ENCODE measurements at places on chromosomes 3 and 15.

- no peak for DNase-seq
Measured at GRCh38 chr3:67382536-67382935, 271.9 kb downstream of the SUCLG2 start.

- DNase-seq: no peak
Measured at GRCh38 chr15:25670621-25671020, 192.5 kb downstream of the ATP10A start.

- no peak for DNase-seq
Measured at GRCh38 chr3:143128227-143128955, 8.8 kb downstream of the CHST2 start.

GRCh38 chr3:481680-482079 is 285.1 kb downstream of the CHL1 start:
- no peak for DNase-seq

GRCh38 chr3:198076722-198077308 is 116.8 kb downstream of the LMLN start:
- DNase-seq: no peak

- no peak for DNase-seq
Measured at GRCh38 chr3:127790882-127791183, 31.5 kb downstream of the MGLL start.

- no peak for DNase-seq
Measured at GRCh38 chr3:4501437-4501836, 8.3 kb downstream of the ITPR1 start.

DNA sequence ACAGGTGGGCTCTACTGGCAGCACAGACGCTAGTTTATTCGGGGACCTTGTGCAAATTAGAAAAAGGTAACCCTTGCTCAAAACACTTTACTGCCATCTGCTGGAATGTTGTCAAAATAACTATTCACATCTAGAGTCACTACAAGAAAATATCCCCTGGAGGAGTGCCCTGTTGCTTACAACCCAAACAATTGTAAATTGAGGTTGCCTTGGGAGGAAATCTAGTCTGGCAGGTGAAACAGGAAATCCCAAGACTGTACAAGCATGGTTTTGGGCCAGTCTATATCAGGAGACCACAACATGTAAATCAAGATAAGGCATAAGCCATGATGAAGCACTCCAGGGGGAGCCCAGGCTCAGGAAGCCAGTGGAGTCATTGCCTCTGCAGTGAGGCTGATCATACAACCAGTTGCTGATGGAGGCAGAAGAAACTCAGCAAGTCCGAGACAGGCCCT is 136.8 kb upstream of the ACP3 start:
- DNase-seq: no peak

GRCh38 chr3:16050641-16051467 is 123.6 kb upstream of the GALNT15 start:
- DNase-seq: no peak

- no peak for DNase-seq
Measured at GRCh38 chr3:27730774-27731659, 8.9 kb upstream of the EOMES start.

DNA sequence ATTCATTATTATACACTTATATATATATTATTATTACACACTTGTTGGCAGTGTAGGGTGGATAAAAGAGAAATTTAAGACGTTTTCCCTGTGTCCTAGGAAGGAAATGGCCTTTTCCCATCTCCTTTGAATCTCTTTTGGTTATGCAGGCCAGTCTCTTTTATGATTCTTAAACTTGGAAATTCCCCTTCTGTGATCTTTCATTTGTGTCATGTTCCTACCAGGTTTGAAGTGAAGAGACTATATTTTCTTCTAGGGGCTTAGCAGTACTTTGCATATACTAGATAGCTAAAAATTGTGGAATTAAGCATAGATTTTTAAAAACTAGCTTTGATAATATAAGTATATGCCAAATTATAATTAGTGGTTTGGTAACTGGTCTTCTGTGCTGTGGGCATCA is 58.5 kb downstream of the BBX start:
- DNase-seq: no peak

DNA sequence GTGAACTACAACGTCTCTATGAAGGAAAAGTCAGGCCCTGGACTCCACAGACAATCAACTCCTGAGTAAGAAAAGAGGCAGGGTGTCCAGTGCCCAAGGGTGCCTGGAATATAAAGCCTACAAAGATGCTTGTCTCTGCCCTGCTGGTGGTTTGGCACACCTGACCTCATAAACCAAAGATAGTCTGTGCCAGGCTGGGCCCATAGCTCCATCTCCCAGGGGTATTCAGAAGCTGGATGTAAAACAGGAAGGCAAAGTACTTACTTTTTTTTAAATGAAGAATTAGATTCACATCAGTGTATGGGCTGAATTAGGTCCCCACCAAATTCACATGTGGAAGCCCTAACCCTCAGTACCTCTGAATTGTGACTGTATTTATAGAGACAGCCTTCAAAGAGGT is 66.6 kb upstream of the HERC1 start:
- DNase-seq: no peak

GRCh38 chr3:122926811-122927210 is 100.8 kb downstream of the SEMA5B start:
- DNase-seq: no peak

Data from GM12892 (cell line).